ENCODE measurements at places on chromosomes 6 and 20.

DNA sequence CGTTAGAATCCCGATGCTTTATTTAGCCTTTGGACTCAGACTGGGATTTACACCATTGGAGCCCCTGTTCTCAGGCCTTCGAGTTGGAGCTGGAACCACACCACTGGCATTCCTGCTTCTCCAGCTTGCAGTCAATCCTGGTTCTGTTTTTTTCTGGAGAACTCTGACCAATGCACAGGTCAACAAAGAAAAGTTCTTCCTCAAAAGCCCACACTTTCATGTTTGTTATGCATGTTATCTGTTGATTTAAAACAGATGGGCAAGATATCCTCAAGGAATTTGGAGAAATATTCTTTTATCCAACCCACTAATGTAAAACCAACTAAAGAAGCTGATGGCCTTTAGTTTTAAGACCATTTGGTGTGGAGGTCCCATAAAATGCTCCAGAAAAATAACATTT is 205.7 kb downstream of the ANKRD60 start:
- DNase-seq: no peak

DNA sequence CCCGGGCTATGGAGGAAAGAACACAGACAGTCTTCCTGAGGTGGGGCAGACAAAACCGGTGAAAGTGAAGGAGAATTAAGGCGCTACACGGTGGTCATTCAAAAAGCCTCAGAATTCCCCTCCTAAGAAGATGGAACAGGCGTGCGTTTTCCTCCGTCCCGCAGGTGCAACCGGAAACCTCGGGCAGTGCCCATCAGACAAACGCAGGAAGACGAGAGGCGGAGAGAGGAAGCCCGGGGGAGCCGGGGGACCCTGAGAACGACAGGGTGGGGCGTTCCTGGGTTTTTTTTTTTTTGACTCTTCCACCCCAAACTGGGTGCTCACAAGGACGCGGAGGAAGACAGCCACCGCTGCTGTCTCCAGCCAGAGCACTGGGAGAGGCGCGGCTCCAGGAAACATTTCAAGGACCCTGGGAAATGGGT is 25.4 kb downstream of the TTLL2 start:
- DNase-seq: no peak

DNA sequence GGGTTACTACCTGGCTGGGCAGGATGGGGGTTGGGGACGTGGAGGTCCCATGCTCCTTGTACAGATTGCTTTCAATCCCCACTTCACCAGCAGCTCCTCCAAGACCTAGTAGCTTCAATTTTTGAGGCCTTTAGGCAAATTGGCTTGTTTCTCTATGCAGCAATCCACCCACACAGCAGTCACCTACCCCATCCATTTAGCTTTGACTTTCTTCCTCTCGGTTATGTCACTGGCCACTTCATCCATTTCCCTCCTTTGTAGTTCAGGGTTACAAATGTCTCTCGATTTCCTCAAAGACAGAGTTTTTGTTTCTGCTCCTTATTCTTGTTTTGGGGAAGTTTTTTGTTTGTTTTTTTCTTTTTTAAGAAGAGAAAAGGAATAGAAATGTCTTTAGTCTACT is 33.4 kb upstream of the RSPO4 start:
- no peak for DNase-seq

DNA sequence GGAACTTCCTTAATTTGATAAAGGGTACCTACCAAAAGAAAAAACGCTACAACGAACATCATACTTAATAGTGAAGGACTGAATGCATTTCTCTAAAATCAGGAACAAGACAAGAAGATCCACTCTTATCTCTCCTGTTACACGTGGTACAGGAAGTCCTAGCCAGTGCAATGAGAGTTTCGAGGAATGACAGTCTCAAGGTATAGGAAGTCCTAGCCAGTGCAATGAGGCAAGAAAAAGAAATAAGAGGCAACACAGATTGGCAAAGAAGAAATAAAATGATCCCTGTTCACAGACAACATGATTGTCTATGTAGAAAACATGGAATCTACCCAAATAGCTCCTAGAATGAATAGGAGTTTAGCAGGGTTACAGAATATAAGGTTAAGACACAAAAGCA is 167.8 kb upstream of the MLN start:
- DNase-seq: no peak

GRCh38 chr6:43779852-43780236 is 9.8 kb downstream of the VEGFA start:
- DNase-seq: peak; percentile 77

- peak; percentile 38 for DNase-seq
These were observed 611 bp upstream of the RAB22A start for GRCh38 chr20:58308680-58309527.

DNA sequence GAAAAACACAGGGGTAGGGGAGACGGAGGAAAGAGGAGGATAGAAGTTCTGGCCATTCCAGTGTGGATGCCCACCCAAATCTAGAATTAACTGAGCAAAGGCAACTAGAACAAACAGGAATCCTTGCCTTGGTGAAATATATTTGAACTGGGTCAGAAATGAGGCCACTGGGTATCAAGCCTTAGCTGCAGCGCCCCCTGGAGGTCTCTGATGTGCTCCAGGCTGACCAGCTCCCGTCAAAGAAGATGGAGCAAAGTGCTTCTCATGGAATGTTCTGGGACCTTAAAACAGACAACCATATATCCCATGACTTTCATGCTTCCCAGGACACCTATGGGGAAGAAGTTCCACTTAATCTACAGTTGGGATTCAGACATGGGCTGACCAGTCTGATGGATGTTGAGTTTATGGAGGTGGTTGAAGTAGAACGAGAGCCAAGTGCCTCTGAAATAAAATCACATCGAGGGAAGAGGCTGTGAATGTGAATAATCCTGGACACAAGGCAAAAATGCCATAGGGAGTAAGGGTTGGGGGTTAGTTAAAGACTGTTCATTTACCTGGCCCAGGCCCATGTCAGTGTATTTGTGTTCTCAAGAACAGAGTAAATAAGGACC is 50.4 kb downstream of the HLA-DPB1 start:
- DNase-seq: no peak

- no peak for DNase-seq
These were observed 51.5 kb downstream of the AIG1 start for GRCh38 chr6:143112084-143112768.

DNA sequence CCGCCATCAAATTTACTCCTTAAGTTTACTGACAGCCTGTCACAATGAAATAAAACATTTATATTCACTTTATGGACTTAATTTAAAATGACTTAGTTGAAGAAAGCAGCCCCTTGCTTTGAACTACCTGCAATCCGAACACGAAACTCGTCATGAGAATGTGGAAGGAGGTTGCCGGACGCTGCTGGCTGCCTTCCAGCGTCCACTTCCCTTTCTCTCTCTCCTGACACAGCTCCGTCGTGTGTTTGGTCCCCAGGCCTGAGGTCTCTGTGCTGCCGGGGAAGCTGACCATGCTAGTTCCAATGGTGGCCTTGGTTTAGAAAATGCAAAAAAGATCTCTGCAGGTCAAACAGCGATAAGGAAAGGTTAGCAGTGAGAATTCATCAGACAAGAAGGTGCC is 519.7 kb downstream of the CDH26 start:
- DNase-seq: no peak

DNA sequence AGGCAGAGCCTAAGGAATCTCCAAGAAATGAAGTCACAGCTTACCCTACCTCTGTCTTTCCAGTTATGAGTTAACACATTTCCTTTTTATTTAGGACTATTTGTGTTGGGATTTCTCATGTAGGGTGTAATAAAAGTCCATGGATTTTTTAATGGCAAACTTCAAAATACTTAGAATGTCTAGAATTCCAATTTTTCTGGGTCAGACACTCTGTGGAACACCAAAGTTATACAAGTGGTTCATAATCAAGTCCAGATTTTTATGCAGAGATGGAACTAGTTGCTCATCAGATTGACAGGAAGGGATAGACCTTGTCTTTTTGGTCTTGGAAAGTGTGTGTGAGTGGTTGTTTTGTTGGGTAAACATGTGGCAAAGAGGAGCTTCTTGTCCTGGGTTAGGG is 303.5 kb upstream of the RNF24 start:
- no peak for DNase-seq

DNA sequence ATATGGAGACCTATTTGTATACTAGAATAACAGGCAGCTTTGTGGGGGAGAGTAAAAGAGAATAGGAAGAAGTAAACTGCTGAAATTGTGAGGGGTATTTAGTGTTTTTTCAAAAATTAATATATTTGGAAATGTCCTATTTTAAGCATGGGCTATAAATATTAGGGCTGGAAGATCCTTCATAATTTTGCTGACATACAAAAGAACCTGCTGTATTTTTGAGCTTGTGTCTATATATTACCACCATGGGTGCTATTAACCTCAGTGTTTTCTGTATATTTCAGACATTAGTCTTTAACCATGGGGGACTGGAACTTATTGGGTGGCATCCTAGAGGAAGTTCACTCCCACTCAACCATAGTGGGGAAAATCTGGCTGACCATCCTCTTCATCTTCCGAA is at the start of gene GJA10:
Gene GJA10, plus strand, starts transcription at position 301 of the 400 bp plus-strand sequence. Its CDS starts 0 bp downstream, at position 301.
- DNase-seq: no peak

DNA sequence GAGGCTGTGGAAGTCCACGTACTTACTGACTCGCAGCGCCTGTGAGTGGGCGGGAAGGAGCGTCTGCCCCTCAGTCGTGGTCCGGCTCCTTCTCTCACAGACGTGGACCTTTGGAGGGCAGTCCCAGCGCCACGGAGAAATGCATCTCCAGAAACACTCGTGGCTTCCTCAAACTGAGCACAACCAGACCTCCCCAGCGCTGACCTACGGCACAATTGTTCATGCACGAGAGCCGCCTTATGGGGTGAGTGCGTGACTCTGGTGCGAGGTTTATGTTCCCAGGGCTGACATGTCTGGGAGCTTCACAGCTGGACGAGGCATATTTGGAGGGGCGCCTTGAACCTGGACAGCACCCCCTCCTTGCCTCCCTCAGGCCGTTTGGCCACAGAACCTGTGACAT is 29.7 kb downstream of the FRMD1 start:
- no peak for DNase-seq

DNA sequence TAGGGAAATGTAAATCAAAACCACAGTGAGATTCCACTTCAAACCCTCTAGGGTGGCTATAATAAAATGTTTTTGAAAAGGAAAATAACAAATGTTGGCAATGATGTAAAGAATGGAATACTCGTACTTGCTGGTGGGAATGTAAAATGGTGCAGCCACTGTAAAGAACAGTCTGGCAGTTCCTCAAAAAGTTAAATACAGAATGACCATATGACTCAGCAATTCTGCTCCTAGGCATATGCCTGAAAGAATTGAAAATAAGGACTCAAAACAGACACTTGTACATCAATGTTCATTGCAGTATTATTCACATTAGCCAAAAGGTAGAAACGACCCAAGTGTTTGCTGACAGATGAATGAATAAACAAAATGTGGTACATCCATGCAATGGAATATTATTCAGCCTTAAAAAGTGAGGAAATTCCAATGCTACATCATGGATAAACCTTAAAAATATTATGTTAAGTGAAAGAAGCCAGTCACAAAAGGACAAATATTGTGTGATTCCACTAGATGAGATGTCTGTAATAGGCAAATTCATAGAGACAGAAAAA is 10.2 kb upstream of the RNF114 start:
- no peak for DNase-seq

- DNase-seq: no peak
These were observed 17.3 kb upstream of the CD93 start for GRCh38 chr20:23103284-23104018.
